ENCODE measurements at places on chromosomes 4 and X.

GRCh38 chr4:187276736-187277408 lies 553.2 kb upstream of the FAT1 start:
- DNase-seq: no peak

- DNase-seq: no peak
Observed at GRCh38 chr4:136818811-136819330, 713.4 kb downstream of the PCDH18 start.

DNA sequence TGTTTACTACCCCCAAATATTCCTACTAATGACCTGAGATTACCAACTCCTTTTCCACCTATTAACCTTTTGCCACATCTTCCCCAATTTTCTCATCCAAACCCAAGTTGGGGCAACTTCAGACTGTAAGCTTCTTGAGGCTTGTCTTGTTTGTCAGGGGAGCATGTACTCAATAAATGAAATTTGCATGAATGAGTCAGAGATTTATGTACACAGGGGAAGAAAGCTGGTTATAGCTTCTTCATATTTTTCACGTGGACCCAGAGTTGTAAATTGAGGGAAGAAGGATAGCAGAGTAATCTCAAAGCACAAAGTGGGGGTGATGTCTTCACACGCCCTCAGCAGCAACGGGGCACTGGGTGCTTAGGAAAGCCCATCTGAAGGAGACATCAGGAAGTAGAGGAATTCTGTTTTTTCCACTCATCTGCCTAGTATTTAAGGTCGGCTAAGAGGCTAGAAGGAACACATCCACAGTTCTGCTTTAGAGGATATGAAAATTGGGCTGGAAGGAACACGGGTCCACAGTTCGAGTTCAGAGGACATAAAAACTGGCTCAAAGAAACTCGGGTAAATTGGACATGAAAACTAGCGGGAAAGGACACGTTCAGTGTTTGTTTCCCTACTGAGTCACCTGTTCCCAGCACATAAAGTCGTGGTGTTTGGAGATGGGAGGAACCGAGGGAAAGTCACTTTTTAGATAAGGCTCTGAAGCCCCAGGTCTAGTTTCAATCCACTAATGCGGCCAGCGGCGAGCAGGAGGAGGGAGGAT lies 696 bp upstream of the CA5B start:
- DNase-seq: no peak

- no peak for DNase-seq
Observed at GRCh38 chr4:98181809-98182208, 38.5 kb upstream of the STPG2 start.

DNA sequence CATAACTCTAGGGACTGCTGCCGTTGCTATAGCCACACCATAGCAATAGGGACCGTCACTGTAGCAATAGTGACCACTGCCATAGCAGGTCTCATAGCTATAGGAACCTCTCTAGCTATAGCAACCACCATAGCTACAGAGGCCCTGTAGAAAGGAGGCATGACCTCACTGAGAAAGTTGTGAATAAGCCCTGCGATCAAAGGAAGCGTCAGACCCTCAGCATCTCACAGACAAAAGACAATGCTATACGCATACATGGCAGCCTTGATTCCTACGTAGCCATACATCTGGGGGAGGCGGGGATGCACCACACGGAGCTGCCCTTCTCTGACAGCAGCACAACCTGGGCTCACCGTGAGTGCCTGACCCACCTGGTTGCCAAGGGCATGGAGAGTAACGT lies 88.5 kb downstream of the MTMR1 start:
- no peak for DNase-seq

DNA sequence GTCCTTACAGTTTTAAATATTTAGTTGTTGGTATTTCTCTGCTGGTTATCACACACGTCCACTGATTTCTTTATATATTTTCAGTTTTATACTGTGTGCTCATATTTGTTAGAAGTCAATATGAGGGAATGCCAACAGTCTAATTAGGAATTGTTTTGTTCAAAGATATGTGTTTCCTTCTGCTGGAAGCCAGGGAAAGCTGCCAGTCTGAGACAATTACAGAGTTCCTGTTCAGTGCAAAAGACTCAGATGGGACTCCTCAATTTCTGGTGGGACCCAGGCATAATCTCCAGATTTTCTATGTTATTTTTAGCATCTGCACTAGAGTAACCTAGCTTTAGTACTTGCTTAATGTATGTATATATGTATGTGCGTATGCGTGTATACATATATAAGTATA lies 486.0 kb downstream of the GRID2 start:
- no peak for DNase-seq

DNA sequence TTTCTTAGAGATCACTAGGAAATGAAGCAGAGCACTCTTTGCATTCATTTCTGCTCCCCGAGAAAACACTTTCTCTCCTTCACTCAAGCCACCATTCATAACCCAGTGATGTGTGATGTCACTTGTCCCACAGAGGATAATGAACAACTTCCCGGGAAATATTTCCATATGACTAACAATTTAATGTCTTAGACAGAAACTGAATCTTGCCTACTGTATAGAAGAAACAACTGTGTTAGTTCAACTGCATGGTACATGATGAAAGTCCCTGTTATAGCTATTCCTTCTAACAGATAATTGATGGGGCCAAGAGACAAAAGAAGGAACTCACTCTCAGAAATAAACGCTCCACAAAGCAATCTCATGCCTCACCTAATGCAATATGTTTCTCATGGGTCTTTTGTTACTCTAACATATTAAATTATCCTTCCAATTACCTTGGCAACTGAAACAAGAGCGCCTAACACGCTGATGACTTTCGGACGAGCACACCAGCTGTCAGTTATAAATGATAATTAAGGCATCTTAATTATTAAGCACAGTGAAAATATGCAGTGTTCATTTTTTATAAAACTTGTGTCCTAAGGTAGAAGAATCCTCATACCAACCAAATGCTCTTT lies 113.7 kb upstream of the TLR3 start:
- no peak for DNase-seq

DNA sequence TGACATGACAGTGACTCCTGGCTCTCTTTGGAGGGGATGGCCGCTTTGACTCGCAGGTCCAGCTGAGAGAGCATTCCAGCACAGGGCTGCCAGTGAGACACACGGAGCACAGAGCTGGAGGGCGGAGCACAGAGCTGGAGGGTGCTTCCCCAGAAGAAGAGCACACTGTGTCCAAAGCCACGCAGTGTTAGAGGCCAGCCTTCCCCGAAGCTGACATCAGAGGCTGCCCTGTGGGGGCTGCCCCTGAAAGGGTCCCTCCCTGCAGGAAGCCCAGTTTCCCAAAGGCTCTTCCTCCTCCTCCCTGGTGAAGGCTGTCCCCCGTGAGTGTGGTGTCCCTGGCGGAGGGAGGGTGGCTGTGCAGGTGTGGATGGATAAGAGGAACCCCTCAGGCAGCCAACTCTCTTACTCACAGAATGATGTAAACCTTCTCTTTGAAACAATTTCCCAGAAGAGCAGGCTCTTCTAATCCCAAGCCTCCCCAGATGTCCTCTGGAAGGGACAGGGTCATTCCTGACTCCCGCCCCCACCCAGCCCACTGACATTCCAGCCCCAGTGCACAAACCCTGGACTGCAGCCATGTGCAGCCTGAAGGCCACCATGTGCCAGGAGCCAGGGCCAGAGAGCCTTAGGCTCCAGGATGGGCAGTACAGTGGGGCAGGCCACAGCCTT lies 53.4 kb downstream of the PSAPL1 start:
- no peak for DNase-seq

- DNase-seq: no peak
Observed at GRCh38 chr4:119100655-119101054, 35.0 kb upstream of the MYOZ2 start.

DNA sequence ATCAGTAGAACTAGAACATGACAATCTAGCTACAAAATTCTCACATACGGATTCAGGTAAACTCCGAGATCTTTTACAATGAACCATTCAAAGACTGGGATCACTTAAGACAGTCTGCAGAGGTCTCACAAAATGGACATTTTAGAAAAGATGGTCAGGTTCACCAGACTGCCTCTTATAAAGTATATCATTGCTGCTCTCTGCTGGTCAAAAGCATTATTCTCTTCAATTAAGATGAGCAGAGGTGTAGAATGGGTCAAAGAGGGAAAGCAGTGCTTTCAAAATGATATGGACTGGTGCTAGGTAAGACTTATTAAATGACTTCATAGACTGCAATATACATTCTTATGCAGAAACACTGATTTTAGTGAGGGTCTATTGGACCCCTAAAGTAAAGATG lies 434.7 kb downstream of the PACRGL start:
- no peak for DNase-seq

GRCh38 chr4:177902386-177902785 lies 460.1 kb upstream of the AGA start:
- DNase-seq: no peak

DNA sequence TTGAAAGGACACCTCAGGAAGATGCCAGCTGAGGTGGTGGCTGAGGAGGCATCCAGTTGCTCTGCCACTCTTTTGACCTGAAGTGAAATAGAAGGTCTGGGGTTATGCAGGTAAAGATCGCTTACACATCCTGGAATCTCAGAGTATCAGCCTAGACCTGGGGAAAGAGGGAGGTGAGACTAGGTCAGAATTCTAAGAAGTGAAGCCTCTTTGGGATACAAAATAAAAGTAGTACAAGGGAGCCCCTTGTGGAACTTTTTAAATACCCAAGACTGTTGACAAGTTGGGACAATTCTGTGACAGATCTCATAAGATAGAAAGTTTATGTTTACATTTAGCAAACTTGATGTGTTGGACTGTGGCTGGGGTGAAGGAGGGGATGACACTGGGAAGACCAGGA lies 263.1 kb downstream of the SPRY1 start:
- DNase-seq: no peak

- no peak for DNase-seq
Observed at GRCh38 chr4:159178979-159179969, 76.4 kb downstream of the RAPGEF2 start.

GRCh38 chr4:166989886-166990285 lies 244.4 kb downstream of the SPOCK3 start:
- no peak for DNase-seq

GRCh38 chrX:25851141-25851540 lies 287.0 kb upstream of the MAGEB18 start:
- no peak for DNase-seq

GRCh38 chr4:127936974-127937373 lies 28.0 kb downstream of the MFSD8 start:
- DNase-seq: no peak

DNA sequence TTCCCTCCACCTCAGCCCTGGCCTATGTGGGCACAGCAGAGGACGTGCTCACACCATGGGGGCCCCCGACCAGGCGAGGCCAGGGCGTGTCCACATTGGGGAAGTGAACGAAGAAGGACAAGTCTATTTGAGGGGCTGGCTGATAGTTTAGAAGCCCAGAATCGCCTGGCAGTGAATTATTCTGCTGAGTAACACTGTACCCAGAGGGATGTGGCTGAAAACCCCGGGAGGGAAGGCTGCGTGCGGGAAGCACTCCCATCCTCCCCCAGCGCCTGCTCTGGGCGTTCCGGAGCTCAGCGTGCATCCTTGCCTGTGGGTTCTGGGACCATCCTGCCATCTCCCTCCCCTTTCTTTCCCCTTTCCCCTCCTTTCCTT lies 66.6 kb downstream of the TRMT44 start:
- no peak for DNase-seq

DNA sequence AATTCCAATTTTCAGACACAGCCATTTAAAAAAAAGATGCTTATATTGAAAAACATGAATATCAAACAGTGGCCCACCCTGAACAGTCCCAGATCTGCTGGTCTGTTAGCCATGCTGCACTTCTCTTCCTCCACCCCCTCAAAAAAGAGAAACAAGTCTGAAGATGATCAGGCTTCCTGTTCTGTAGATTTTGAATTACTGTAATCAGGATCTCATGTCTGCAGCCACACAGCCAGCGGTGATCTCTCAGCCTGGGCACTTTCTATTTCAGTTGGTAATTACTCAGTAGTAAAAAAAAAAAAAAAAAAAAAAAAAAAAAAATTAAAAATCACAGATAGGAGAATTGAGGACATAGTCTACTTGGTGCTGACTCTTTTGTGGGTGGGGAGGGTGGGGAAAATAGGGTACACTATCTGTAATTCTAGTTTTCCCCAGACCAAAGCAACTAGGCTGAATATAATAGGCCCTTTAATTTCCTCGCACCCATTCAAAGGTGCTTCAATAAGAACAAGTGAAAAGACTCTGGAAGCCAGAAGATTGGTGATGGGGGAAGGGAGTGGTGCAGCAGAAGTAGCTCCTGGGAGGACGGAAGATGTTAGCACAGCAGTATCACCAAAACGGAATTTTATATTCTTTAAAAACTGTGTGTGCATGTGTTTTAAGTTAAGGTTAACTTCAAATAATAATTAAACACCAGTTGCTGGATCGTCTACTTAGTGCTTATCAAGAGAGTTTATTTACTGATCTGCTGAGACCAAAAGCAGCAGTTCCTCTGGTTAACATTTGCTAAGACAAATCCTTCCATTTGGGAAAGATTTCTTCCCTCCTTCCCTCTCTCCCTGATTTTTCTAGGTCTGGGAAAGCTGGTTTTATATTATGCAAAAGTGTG lies 47.0 kb downstream of the SPRY1 start:
- no peak for DNase-seq

- no peak for DNase-seq
Observed at GRCh38 chr4:159778298-159778697, 675.4 kb downstream of the RAPGEF2 start.

GRCh38 chr4:27121830-27122229 lies 261.2 kb downstream of the STIM2 start:
- DNase-seq: no peak

GRCh38 chr4:72942565-72942964 lies 127.0 kb downstream of the COX18 start:
- DNase-seq: no peak

- no peak for DNase-seq
Observed at GRCh38 chrX:20224814-20225487, 41.8 kb downstream of the RPS6KA3 start.

GRCh38 chr4:186240848-186241491 lies 13.7 kb downstream of the KLKB1 start:
- no peak for DNase-seq

- no peak for DNase-seq
Observed at GRCh38 chr4:105483840-105484239, 10.0 kb upstream of the PPA2 start.

DNA sequence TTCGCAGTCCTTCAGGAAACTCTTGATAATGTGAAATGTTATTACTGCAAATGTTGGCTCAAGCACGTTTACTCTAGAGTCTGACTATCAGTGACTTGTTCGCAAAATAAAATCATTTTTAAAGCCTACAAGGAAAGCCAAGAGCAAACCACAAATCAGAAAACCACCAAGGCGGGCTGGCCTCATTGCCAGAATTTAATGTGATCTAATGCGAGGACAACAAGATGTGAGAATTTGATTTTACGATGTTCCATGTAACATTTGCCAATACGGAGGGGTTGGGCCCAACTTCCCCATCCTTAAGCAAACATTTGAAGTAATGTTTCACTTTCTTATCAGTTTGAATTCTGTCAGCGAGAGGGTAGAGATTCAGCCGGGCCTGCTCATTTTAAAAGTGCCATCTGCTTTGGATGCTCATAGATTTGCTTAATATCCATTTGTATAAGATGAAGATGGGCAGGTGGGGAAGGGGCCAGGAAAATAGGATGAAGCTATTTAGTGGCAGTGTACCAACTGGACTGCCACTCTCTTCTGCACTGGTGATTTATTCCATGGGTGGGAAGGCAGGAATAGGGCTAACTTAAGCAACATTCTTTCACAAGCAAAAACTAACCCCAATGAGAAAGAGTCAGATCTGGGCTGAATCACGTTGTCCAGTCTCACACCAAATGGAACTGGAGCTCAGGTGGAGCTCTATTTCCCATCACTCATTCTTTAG lies 225.3 kb downstream of the ANAPC10 start:
- DNase-seq: no peak

GRCh38 chrX:119118780-119119395 lies 8.7 kb downstream of the KIAA1210 start:
- no peak for DNase-seq

GRCh38 chr4:147943159-147943638 lies 211.3 kb downstream of the ARHGAP10 start:
- DNase-seq: no peak

Data from NCI-H1436 treated with DMSO at 0.1 percent for 48 hours (cell line).